ENCODE measurements at places on chromosomes 13 and 19.

DNA sequence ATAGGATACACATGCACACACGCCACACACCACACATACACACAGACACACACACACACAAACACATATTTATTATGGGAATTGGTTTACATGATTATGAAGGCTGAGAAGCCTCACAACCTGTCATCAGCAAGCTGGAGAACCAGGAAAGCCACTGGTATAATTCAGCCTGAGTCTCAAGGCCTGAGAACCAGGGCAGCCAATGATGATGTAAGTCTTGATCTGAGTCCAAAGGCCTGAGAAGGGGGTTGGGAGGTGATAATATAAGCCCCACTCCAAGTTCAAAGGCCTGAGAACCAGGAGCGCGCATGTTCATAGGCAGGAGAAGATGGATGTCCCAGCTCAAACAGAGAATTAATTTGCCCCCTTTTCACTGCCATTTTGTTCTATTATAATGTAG lies 18.7 kb upstream of the SOX21 start:
- no peak for DNase-seq

DNA sequence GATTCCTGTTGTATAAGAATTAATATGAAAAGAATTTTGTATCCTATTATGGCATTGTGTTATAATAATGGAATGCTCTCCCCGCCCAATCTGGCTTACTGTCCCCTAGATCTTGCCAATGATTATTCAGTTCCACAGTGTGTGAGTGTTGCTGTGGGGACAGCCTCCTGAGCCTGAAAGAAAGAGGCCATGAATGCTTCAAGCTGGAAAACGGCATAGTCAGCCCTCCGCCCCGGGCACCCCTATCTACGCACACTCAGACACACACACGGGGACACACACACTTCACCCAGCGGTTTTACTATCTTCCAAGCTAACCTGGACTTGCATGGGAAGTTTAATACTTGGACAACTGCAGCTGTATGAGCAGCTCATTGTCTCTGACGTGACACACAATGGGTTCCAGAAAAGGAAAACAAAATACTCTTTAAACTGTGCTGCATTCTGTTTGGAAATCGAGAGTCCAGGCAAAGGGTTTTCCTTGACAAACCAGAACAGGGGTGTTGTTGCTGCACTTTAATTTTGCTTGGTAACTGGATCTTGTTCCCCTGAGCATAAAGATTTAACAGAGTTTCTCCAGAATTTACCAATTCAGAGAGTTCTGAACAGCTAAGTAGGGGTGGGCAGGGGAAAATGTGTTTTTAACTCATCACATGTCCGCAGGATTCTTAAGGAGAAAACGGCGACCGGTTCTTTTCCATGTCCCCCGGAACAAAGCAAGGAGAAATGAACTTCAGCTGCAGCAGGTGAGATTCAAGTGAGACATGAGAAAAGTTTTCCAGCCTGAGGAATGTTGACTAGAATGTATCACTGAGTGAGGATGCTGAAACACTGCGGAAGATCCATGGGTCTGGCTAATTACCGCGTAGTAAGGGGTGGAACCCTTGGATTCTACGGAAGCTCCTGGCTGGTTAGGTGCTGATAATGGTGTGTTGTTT lies 472.9 kb downstream of the FOXO1 start:
- no peak for DNase-seq

- peak; percentile 91 for DNase-seq
Measured at GRCh38 chr19:13277104-13277809, 127.0 kb downstream of the IER2 start.

DNA sequence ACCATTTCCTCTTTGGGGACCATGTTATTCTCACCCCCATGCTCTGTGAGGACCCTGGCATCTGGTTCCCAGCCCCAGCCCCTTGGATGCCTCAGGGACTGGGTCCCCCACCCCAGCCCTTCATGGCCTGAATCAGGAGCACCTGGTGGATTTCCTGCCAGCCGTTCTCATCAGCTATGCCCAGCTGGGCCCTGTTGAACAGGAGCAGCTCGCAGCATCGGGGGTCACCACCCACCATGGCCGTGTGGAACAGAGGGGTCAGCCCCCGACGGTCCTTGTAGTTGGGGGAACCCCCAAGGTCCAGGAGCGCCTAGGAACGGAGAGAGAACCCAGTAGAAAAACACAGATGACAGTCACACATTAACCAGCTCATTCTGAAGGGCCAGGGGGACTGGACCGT lies 7.8 kb downstream of the SHANK1 start:
- no peak for DNase-seq

DNA sequence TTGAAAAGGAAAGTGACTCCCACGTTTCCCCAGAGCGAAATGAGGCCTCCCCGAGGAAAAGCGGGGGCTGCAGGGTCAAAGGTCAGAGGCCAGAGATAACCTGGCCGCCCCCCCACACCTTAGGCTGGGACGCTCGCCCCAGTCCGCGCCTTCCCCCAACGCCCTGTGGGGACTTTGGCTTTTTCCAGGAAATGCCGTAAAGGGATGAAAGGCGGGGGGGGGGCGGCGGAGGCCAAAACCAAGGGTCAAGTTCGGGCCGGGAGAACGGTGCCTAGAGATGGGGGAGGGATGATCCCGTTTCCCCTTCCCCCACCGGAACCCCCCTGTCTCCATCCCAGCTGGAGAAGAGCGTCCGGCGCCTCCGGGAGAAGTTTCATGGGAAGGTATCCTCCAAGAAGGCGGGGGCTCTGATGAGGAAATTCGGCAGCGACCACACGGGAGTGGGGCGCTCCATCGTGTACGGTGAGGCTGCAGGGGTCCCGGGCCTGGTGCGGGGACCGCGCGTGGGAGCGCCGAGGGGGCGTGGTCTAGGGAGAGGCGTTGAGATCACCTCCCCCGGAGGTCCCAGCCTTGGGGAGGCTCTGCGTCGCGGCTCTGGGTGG lies 575 bp downstream of the SHFL start:
- no peak for DNase-seq

DNA sequence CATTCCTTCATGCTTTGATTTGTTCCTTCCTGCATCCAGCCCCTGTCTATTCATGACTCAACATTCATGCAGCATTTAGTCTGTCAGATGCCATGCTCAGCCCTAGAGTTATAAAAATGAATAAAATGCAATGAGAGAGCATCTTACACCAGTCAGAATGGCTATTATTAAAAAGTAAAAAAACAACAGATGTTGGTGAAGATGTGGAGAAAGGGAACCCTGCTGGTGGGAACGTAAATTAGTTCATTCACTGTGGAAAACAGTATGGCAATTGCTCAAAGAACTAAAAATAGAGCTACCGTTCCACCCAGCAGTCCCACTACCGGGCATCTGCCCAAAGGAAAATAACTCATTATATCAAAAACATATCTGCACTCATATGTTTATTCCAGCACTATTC lies 70.0 kb upstream of the GTF3A start:
- DNase-seq, result no peak

DNA sequence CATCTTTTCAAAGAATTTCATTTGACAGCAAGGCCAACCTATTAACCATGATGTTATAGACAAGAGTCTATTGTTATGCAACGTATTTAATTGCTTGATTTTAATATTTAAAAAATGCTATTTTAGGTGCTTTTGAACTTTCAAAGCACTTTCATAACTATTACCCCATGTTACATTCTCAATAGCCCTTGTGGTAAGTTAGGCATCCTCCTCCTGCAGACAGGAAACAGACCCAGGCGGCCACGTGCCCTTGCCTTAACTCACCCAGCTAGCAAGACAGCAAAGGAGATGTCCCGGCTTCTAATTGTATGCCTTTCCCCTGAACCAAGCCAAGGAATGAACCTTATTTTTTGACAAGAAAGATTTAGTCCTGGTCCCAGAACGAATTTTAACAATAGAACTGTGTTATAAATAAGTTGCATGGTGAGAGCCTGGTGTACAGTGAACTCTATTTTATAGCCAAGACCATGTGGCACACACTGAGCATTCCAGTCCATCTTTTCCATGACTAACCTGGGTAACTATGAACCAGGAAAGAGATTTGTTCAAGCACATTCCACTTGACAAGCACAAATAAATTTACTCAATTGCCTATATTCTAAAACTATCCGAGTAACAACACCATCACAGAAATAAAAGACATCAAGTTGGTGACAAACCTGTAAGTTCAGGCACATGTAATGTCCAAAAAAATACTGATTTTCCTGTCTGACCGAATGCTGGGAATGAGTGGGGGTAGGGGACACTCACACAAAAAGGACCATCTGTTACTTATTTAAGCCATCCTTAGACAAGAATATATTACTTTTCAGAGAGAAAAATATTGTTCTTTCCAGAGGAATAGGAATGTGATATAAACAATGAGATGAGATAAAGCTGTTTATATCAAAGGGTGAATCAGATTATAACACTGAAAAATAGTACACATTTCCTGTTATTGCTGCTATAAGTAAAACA lies 163.0 kb downstream of the EFNB2 start:
- no peak for DNase-seq

- peak; percentile 79 for DNase-seq
Measured at GRCh38 chr19:47447470-47448359, 24.0 kb downstream of the SLC8A2 start.

GRCh38 chr19:10430505-10431253 lies 10.3 kb downstream of the PDE4A start:
- DNase-seq, result no peak
